Stimulated activated CD4-positive, alpha-beta T cell treated with anti-CD3 and anti-CD28 coated beads, Interleukin-4, amount 100 ng/mL, for 24 hours (primary cell): ENCODE measurements at places on chromosomes 12 and 14.

GRCh38 chr14:21486640-21487087, 9.7 kb downstream of the TOX4 start:
- DNase-seq = no peak

- peak; percentile 53 for DNase-seq
Measured at GRCh38 chr12:55932551-55932910, 1.6 kb downstream of the DGKA start.

DNA sequence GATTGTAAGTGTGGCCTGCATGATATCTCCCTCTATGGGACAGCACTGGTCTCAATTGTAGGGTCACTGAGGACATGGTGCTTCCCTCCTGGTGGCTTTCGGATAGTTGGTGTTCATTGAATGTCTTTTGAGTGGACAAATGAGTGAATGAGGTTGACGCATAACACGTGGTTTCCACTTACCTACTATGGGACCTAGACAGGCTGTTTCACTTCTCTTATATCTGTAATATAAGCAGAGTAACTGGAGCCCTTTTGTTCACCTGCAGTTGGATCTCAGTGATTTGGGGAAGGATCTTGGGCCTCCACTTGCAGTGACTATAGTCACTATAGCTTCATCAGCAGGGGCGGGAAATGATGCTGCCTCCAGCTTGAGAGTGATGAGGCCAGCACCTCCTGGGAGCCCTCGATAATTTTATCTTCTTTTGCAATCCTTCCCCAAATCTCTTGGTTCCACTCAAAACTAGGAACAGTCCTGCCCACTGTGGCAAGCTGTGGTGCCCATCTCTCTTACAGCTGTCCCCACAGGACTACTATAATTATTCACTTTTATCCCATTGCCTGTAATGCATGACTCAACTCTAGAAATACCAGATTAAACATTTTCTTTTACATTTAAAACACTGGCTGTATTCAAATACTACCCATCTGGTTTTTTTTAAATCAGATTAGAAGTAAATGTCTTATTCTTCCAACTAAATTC, 242.9 kb downstream of the CHST11 start:
- peak; percentile 24 for DNase-seq

DNA sequence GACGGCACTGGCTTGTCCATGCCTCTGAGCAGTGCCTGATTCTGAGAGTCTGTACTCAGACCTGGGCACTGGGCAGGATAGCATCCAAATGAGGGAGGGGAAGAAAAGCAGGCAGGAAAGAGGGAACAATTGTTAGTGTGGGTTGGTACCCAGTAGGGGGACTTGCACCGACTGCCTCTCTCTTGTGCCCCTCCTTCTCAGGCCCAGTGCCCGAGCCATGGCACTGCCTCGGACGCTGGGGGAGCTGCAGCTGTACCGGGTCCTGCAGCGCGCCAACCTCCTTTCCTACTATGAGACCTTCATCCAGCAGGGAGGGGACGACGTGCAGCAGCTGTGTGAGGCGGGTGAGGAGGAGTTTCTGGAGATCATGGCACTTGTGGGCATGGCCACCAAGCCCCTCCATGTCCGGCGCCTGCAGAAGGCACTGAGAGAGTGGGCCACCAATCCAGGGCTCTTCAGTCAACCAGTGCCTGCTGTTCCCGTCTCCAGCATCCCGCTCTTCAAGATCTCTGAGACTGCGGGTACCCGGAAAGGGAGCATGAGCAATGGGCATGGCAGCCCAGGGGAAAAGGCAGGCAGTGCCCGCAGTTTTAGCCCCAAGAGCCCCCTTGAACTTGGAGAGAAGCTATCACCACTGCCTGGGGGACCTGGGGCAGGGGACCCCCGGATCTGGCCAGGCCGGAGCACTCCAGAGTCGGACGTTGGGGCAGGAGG, 2.2 kb downstream of the NAB2 start:
- no peak for DNase-seq

DNA sequence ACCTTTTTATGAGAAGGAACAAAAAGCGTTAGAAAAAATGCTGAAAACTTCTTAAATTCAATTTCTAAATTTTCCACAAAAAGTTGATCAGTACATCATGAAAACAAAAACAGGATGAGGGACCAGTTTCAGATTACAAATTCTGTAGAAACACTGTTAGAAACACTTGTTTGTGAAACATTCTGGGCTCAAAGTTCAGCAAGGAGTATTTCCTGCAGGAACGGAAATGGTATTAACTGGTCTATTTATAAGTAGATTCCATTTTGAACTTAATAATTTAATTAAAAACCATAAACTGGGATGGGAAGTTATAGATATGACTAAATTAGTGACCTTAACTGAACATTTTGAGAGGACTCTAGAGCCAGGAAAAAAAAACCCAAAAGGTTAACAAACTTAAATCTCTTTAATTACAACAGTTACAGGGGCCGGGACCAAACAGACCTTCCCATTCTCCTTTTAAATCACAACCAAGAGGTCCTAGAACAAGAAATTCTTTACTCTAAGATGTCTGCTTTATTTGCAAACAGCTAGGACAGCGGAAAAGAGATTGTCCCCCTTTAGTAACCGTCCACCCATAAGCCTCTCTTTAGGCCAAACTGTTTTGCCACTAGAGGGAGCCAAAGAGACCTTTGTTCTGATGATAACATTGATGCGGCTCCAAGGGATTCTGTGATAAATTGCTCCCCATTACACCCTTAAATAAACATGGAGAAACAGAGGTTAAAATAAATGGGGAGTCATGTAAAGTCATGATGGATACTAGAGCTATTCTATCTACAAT, 69.0 kb upstream of the RERGL start:
- DNase-seq = peak; percentile 28

GRCh38 chr12:1640328-1641234, 11.6 kb downstream of the WNT5B start:
- DNase-seq = no peak

DNA sequence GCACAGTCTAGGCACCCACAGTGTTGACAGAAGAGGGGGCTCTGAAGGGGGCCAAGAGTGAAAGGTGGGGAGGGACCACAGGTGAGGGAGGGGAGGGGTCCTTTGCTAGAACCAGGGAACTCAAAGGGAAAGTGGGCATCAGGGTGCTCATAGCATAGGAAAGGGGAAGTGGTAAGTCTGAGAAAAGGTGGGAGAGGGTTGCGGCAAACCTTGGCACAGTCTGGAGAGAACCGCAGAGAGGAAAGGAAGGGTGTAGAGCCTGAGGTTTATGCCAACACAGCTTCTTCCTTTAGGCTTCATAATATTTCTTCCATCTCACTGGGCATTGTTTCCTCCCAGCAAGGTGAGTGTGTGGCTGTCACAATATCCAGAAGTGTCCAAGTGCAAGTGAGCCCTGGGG, 11.5 kb upstream of the PLEK2 start:
- no peak for DNase-seq

DNA sequence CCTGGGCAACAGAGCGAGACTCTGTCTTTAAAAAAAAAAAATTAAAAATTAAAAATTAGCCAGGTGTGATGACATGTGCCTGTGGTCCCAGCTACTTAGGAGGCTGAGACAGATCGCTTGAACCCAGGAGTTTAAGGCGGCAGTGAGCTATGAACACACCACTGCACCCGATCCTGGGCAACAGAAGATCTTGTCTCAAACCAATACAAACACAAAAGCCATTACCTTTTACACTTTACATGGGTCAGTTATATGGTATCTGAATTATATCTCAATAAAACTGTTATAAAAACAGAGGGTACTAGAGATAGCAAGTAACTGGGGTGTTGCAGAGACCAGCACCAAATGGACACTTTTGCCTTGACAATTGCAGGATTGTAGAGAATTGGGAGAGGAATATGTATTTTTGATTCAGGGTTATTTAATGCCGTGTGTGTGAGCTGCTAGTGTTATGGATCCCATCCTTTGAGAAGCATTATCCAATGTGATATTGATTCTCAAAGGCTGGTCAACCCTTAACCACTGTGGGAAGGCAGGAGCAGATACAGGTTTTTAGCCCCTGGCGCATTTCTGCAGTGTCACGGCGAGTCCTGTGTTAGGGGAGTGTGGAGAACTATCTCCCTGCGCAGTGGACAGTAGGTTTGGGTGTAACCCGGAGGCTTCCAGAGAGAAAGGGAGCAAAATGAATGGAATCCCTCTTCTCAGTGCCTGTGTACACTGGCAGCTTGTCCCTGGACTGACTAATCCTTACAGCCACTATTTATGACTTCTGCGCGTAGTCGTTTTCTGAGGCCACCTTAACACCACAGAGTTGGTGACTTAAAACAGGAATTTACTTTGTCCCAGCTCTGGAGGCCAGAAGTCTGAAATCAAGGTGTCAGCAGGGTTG, 4.3 kb downstream of the PSMD9 start:
- DNase-seq = no peak

GRCh38 chr14:74297986-74298385, 4.7 kb downstream of the ABCD4 start:
- no peak for DNase-seq

DNA sequence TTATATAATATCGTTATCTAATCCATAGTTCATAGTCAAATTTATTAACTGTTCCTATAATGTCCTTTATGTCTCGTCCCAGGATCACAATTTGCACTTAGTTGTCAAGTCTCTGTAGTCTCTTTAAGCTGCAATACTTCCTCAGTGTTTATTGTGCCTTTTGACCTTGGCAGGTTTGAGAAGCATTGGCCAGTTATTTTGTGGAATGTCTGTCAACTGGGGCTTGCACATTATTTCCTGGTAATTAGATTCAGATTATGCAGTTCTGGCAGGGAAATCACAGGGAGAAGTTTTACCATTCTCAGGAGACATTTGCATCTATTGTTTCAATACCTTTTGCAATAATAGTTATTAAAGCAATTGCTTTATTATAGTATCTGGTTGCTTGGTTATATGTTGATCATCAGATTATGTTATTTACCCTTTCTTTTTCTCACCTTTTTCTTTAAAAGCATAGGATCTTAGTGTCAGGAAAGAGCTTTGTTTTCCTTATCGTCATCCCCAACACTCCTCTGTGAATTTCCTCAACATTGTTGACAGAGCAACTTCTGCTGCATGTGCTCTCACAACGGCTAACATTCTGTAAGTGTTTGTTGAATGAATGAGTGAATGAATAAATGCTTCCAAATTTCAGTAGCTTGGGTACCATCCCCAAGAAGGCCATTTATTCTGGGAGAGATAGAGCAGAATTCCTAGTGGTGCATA, 3.7 kb upstream of the ART4 start:
- no peak for DNase-seq

DNA sequence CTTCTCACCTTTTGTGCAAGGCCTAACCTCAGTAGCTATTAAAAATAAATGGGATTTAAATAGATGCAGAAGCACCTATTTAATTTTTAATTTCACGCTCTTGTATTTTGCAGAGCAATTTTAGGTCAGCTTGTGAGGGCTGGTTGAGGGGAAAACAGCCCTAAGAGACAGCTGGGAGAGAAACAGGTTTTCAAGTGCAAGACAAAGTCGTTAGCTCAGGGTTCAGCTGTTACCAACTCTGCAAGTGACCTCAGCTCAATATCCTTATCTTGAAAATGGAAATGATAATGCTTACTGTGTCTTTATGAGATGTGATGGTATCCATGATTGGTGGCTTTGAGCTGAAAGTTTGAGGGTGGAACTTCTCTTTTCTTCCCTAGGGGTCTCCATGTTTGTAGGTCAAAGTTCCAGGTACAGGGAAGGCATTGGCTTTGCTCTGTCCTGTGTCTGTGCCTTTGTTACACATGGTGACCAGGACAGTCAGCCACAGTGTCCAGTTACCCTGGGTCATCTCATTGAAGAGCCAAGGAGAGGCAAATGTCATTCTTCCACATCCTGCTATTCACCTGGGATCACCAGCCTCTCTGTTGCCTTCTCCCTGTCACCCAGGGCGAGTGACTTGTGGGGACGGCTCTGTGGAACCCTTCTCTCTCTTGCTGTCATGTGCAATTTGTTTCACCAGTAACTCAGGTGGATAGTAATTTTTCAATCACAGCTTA, 100.3 kb downstream of the SAMD4A start:
- DNase-seq = no peak

GRCh38 chr12:977156-977555, 13.9 kb upstream of the ERC1 start:
- no peak for DNase-seq

GRCh38 chr14:103530390-103530789, 1.4 kb downstream of the TRMT61A start:
- no peak for DNase-seq

GRCh38 chr12:27851311-27851710, 71.3 kb upstream of the MANSC4 start:
- no peak for DNase-seq

DNA sequence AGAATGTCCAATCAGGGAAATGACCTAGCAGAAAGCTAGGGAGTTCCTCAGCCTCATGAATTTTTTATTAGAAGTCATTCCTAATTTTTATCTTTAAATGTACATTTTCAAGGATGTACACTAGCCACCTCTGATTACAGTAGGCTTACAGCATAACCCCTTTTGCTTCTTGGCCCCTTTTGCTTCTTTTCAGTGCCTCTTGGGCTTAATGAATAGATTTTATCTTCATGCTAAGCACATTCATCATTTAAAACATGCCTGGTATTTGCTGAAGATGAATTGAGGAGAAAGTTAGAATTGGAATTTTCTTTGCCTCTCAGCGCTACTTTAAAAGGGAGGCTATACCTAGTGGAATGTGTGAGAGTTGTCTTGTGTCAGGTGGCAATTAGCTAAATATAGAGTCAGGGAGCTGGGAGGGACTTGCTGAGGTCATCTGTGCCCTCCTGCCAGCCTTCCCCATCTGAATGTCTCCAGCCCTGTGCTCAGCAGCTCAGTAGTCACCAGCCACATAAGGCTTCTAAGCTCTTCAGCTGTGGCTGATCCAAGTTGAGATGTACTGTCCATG, 132.1 kb downstream of the SAMD4A start:
- DNase-seq = no peak

DNA sequence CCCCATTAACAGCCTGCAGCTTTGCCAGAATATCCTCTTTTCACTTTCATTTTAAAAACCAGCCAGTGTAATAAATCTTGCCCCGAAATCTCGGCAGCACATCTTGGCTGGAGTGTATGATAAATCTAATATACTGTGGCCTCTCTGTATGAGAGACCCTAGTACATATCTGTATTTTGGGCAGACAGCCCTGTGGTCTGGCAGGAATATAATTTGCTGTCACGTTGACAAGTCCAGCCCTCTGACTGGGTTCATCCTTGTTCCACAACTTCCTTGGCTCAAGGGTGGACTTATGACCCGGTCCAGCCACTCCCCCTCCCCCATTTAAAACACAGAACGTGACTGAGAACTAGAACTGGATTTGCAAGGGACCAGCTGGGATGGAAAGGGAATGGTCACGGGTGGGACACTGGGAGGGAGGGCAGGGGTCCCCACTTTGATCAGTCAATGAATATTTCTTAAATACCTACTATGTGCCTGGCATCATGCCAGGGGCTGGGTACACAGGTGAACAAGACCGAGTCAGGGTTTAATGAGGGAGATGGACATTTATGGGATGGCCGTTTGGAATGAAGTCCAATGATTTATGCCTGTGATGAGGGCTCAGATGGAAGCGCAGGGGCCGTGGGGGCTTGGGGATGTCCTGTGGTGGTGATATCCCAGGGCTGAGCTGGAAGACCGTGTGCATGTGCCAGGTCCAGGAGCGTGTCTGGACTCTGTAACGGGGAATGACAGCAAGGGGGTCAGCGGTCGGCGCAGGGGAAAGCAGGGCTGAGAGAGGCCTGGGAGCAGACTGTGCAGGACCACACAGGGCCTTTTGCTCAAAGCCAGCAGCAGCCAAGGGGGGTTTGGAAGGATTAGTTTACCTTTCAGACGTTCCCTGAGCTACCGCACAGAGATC, 190.5 kb downstream of the PHETA1 start:
- no peak for DNase-seq

GRCh38 chr12:39145175-39145999, 240.0 kb upstream of the CPNE8 start:
- peak; percentile 6 for DNase-seq

- no peak for DNase-seq
Measured at GRCh38 chr12:87678453-87678852, 350.7 kb downstream of the C12orf50 start.

GRCh38 chr12:76220980-76221379, 127.2 kb downstream of the BBS10 start:
- DNase-seq = no peak
